Esophagus muscularis mucosa (tissue), 4 donors: ENCODE measurements at places on chromosomes 1 and 21.
A peak's percentile ranks its signal among the peaks of the same experiment; 100 is the strongest.

GRCh38 chr1:231733063-231733462 is 106.5 kb downstream of the DISC1 start:
- DNase-seq, result no peak

- DNase-seq, result no peak
Observed at GRCh38 chr21:16644685-16645084, 868.2 kb upstream of the CXADR start.

- peak; percentile 66 for DNase-seq
Observed at GRCh38 chr1:228906223-228906860, 171.1 kb downstream of the RHOU start.

- no peak for DNase-seq
Observed at GRCh38 chr1:157893686-157894085, 52.1 kb upstream of the CD5L start.

DNA sequence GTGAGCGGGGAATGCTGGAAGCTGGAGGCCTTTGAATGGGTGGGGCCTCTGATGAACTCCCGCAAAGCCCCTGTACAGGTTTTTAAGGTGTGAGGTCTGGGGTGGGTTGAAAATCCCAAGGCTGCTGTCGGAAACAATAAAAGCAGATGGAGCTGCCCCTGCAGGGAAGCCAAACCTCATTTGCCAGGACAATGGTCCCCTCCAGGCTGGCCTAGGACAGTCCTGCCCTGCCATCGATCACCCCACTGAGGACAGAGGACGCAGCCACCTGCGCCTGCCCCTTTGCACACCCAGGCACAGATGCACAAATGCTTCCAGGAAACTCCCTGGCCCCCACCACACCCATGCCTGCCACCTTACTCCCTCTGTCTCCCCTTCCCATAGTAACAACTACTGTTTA is 4.4 kb downstream of the DRAXIN start:
- DNase-seq, result no peak

DNA sequence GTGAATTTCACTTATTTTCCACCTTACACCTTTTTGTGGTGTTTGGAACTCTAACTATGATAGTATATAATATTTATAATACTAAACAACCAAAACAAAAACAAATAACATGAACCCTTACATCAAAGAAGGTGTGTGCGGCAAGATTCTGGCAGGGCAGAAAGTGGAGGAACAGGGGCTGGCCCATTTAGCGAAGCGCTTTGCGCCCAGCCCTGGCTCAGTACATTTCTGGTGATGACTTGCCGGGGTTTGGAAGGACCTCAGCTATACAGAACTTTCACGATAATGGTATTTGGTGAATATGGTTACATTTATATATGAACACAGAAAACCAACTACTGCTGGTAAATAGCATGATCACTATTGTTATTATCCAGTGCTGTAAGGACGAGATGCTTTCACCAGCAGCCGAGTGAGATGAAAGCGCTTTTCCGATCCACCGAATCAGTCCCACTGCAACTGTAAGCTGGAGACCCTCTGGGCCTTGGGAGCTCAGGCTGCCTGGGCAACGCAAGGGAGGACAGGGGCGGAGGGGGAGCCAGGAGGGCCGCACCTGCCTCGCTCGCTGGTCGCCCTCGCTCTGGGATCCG is 63.9 kb downstream of the CD247 start:
- no peak for DNase-seq

GRCh38 chr1:176199707-176200106 is 7.4 kb downstream of the COP1 start:
- no peak for DNase-seq

DNA sequence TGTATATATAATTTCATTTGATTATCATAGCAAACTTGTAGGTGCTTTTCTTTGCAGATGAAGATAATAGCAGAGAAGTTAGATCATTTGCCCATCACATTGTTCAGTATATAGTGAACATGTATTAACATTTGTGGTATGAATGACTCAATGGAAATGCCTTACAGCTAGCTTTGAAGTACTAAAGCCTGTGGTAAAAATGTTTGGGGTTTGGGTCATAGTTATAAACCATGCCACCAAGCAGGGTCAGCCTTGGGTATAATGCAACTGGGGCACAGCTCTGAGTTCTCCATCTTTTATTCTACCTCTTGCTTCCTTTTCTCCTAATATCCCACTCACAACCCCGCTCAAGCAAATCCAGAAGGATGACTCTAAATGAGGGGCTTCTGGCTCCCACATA is 141.6 kb downstream of the KCNT2 start:
- DNase-seq, result no peak

- DNase-seq, result no peak
Observed at GRCh38 chr1:12600880-12601633, 17.0 kb downstream of the DHRS3 start.

DNA sequence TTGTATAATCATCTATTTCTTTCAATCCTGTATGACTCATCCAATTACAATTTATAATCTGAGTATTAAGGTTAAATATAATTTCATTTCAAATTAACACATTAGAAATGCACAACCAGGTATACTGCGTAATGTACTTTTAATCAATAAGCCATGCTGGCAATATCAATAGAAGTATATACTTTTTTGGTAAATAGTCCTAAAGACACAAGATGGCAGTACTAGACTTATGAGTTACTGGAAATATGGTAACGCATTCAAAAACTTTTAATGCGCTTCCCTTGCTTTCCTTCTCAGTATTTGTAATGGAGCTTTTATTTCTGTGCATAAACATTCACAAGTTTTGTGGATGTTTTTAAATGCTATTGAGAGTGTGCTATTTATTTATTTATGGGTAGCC is 1162.0 kb upstream of the TMPRSS15 start:
- no peak for DNase-seq

GRCh38 chr1:53585129-53585528 is 125.9 kb downstream of the DMRTB1 start:
- DNase-seq, result no peak

DNA sequence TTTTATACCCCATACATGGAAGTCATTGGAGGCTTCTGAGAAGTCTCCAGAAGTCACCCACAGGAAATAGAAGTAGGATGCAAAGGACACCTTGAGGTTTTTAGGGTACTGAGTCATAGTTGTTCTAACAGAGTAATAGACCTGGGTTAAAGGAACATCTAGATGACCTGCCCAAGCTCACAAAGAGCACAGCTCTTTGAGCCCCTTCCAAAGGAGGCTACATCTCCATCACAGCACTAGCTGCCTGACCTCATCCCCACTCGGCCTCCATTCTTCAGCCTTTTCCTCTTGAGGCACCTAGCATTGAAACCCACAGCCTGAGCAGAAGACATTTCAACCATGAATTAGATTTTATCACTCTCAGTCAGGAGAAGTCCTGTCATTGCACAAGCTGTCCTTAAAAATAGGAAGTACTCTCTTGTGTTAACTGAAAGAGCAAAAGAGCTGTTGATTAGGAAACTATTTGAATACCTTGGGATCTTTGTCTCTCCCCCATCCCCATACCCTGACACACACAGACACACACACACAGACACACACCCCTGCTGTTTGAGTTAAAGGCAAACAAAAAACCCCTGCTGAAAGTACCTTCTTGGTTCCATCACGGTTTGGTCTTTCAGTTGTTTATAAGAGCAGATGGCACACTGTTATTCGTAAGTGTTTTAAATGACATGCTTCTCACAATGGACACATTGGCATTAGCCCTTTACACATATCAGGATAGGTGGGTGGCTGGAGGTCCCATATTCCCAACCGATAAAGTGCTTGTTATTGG is 22.2 kb downstream of the MKNK1 start:
- no peak for DNase-seq

- no peak for DNase-seq
Observed at GRCh38 chr1:224116131-224116530, 2.2 kb downstream of the FBXO28 start.

DNA sequence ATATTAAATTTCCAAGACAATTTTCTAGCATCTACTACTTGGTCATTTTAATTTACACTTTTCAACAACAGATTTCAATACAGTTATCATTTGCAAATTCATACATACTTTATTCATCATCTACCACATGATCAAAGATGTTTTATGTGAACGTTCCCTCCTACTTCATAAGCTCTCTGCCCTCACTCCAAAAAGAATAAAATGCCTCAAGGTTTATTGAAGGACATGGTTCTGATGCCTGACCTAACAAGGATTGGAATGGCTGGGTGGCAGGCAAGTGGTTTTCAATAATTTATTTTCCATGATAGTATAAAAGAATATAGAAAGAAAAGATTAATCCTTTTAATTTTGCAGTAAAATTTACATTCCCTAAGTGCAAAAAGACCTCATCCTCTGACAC is 5.4 kb downstream of the CDKN2C start:
- DNase-seq, result no peak

DNA sequence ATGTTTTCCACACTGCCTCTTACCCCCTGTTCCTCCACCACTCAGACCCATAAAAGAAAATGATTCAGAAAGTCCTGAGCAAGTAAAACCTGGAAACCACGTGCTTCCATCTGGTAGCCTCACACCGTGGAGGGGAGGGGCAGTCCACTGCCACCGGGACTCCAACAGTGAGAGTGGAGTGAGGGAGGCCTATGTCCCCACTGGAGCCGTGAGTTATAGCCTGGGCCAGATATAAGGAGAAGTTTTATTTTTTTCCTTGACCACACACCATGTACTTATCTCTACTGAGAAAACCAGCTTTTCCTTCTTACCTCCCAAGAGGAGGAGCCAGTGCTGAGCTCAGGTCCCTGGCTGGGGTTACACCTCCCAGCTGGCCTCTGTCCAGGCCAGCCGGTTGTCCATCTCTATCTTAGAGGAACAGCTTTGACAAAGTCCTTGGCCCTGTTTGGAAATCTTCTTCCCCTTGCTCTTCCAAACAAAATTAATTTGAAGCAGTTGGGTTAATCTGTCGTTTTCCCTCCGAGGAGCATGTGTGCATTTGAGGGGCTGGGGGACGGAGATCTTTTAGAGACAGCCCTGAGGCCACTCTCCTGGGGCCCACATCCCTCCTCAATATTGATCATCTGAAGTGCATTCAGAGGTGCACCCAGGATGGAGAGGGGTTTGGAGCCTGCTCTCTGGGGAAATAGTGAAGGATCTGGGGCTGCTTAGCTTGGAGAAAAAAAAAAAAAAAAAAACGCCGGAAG is 49.1 kb upstream of the SERBP1 start:
- DNase-seq, result no peak

- peak; percentile 29 for DNase-seq
Observed at GRCh38 chr1:233224311-233224710, 71.2 kb downstream of the PCNX2 start.

- no peak for DNase-seq
Observed at GRCh38 chr1:39344394-39345154, 140.1 kb downstream of the MACF1 start.

- no peak for DNase-seq
Observed at GRCh38 chr21:35204850-35205541, 155.9 kb upstream of the RUNX1 start.

- peak; percentile 70 for DNase-seq
Observed at GRCh38 chr1:229046251-229046853, 224.6 kb upstream of the RAB4A start.

DNA sequence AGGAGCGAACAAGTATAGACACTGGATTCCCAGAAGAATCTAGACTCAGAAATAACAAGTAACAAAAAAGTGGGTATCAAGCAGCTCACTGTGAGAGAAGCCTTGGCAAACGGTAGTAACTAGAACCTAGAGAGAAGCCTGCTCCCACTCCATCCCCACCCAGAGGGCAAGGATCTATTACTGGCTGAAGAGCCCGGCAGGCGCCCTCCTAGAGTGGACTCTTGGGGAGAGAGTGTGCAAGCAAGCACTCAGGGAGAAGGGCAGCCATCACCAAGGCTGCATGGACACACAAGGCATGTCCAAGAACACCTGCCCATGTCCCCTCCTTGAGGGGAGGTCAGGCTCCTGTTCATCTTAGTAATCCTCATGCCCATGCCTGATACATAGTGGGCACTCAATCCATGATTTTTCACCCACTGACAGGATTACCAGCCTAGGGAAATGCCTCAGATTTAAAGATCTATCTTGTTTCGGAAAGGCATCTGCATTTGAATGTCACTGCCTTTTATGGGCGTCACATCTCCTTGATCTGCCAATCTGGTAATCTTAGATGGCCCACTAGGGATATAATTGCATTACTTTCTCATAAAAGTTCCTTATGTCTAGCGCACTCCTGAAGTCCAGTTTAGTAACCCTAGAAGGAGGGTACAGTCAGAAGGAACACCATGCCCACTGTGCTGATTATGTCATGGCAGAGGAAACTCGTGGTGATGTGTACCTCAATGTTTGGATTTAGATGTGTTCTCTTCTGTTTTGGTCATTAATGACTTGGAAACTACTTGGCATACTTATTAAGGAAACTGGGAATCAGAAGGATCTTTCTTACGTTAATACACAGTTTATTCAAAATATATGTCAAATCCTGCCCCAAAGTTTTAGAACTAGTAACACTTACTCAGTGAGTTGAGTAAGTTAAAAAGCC is 14.4 kb downstream of the CNN3 start:
- no peak for DNase-seq

DNA sequence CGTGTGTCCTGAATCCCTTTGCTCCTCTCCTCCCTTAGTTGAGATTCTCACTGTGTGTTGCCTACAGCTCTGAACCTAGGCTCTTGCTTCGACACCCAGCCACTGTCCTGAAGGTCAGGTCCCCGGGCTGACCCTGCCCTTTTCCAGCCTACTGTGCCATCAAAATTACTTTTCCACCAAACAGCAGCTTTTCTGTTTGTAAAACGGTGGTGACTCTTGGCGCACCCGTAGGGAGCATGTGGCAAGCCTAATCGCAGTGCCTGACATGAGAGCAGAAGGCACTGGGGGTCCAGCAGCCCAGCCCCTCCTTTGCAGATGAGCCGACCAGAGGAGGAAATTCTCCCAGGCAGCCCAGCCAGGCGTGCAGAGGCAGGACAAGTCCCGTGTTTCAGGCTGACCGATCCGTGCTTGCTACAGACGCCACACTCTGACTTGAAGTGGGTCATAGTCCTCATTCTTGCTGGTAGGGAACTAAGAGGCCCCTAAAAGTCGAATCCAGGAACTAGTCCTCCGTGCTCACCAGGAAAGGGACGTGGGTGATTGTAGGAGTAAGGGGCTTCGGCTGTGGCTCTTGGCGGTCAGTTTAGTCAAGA is 6.8 kb downstream of the GPR137B start:
- no peak for DNase-seq

- DNase-seq, result no peak
Observed at GRCh38 chr1:199954699-199955098, 72.8 kb upstream of the NR5A2 start.

- no peak for DNase-seq
Observed at GRCh38 chr1:2090216-2090890, 40.1 kb downstream of the PRKCZ start.

GRCh38 chr1:209150114-209150513 is 433.4 kb upstream of the CAMK1G start:
- DNase-seq, result no peak

- no peak for DNase-seq
Observed at GRCh38 chr1:3736131-3736561, 16.1 kb upstream of the CCDC27 start.
